ENCODE measurements at places on chromosomes 12 and 14. TPM values are rescaled to one million over a fixed set of nuclear protein-coding genes. Genes with fewer than 3 reads are reported as not detected.

Gene HOTAIR
- not detected for total RNA-seq

DNA sequence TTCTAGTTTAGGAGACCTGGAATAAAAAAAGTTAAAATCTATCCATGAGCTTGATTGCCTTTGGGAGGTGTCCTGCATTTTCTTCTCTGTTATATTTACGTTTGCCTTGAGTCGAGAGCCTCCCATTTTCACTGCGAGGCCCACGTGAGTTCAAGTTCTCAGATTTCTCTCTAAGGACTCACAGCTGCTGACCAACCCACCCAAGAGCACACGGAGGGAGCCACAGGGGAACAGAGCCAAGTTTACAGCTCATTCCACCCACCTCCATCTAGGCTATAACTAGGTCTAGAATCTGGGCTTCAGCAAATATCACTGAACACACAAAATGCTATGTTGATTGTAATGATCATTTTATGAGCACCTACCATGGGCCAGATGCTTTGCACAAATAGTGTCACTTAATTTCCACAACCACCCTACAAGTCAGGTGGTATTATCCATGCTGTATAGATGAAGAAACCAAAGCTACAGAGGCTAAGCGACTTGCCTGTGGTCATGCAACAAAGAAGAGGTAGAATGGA lies 16.7 kb downstream of the ALDH1L2 start:
- no peak for DNase-seq
- no peaks in the 10 kb centered on the region for H3K36me3 ChIP-seq
- H3K27ac ChIP-seq: no peak overlapping the region

Gene NDUFA9
- total RNA-seq: 122 TPM

DNA sequence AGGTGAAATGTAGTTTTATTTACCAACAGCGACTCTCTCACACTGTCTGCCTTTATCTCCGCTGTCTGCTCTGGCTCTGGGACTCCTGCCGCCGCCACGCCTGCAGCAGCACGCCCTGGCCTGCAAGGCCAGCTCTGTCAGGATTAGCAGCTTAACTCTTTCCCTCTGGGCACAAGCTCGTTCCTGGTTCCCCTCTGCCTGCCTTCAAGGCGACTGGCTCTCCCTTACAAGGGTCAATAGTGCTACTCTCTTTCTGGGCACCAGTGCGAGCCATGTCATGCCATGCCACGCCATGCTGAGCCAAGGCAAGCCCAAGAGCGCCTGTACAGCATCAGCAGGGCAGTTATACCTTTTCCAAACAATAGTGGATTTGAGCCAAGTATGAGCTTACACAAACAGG lies 3.6 kb upstream of the CLEC2B start:
- H3K4me3 ChIP-seq: no peak overlapping the region
- H3K36me3 ChIP-seq: peaks cover 1% of the 10 kb centered on the region
- H3K27ac ChIP-seq: no peak overlapping the region
- H3K27me3 ChIP-seq: no peaks in the 10 kb centered on the region
- DNase-seq: no peak

DNA sequence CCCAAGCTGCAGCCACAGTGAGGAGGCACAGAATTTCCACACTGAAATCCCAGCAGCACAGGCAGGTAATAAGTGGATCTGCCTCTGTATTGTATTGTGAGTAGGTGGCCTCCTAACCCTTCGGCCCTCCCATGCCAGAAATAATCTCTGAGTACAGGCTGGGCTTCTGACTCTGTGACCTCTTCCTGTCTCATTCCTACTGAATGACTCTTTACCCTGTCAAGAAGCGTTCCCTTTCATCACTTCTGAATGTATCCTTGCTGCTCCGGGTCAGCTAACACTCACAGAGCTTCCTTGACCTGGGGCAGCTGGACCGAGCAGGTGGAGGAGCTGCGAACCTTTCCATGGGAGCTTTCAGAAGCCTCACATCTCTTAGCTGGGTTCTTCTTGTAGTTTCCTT lies 119.6 kb downstream of the SLC8A3 start:
- peaks cover 4% of the 10 kb centered on the region for H3K27me3 ChIP-seq
- H3K4me3 ChIP-seq: no peak overlapping the region
- no peak overlapping the region for H3K27ac ChIP-seq
- no peaks in the 10 kb centered on the region for H3K4me1 ChIP-seq

DNA sequence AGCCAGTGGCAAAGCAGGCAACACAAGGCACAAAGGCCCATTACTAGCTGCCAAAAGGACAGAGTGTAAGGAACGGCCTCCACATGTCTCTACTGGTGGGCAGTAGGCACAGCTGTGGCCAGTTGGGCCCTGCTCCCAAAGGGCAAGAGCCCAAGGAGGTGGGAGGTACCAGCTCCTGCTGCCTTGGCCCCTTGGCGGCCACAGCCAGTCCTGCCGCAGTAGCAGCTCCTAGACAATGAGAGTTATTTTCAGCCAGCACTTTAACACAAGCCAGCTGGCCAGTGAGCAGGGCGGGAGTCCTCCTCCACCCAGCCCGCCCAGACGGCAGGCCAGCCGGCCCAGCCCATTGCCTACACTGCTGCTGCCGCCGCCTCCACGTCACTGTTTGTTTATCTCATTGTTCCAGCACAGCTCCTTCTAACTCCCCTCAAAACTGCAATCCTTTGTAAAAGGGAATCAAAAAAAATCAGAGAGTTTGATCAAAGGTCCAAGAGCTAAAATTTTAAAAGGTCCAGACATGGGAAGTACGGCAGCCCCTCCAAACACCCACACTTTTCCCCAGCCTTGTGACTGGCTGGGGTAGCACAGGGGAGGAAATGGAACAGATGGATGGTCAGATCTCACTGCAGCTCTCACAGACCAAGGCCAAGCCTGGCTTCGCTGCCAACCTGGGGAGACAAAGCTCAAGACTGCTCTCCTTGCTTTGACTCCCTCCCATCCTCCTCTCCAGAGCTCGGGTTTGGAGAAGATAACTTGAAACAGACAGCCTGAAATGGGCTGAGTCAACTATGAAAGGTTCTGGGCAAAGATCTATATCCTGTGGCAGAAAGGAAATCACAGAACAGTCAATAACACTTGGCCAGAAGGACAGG lies 33.5 kb downstream of the FMNL3 start:
- H3K36me3 ChIP-seq: peaks cover 3% of the 10 kb centered on the region
- no peaks in the 10 kb centered on the region for H3K27me3 ChIP-seq
- peak overlapping the region; percentile 97 for H3K27ac ChIP-seq
- peak overlapping the region; percentile 16 for H3K4me3 ChIP-seq

Gene TAS2R8
- total RNA-seq: not detected

DNA sequence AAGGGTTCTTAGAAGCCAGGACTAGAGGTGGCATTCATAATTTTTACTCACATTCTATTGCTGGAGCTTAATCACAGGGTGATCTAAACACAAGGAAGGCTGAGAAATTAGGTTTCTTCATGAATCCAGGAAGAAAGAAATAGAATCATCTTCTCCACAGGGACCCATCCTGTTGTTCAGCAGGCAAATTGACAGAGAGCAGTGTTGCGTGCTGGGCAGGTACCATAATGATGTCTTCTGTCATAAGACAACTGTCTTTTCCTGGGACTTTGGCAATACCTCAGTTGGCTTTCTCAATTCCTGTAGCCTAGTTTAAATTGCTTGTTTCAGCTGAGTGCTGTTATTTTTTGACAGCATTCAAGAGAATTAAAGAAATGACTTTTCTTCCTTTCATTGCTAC lies 468.0 kb upstream of the SYT1 start:
- no peak for DNase-seq
- H3K36me3 ChIP-seq: no peaks in the 10 kb centered on the region
- H3K4me1 ChIP-seq: no peaks in the 10 kb centered on the region
- H3K27me3 ChIP-seq: no peaks in the 10 kb centered on the region

DNA sequence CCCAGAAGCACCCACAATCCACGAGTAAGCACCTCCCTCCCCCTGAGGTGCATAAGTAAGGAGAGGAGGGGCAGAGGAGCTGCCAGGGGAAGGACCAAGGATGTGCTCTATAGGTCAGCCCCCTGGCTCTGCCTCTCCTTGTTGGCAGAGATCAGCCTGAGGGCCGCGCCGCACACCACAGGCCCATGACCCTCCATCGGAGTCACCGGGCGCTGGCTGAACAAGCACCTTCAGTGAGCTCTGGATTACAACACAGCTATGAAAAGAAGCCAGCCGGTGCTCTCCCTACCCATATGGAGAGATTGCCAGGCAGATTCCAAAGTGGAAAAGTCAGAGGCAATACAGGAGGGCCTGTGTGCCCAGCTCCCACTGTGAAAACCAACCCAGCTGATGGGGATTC lies 257.3 kb downstream of the GLT1D1 start:
- DNase-seq: no peak
- H3K27ac ChIP-seq: no peak overlapping the region
- no peak overlapping the region for H3K4me3 ChIP-seq
- H3K27me3 ChIP-seq: peaks cover 3% of the 10 kb centered on the region

DNA sequence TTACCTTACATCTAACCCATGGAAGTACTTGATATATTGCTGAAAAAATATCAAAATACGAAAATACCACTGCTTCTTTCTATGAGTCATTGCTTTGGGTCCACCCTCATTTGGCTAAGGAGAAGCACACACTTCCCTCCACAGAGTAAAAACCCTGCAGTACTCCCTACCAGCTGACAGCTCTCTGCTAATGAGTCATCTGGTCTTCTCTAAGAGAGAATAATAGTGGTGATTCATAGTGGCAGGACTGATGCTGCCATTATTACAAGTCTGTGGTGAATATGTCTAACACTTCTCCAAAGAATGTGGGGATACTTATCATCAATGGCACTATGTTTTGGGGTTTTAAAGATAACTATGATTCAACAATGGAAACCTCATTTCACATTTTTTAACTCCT lies 90.7 kb downstream of the PPFIA2 start:
- H3K27me3 ChIP-seq: peaks cover 2% of the 10 kb centered on the region
- H3K36me3 ChIP-seq: no peaks in the 10 kb centered on the region
- H3K4me3 ChIP-seq: no peak overlapping the region

DNA sequence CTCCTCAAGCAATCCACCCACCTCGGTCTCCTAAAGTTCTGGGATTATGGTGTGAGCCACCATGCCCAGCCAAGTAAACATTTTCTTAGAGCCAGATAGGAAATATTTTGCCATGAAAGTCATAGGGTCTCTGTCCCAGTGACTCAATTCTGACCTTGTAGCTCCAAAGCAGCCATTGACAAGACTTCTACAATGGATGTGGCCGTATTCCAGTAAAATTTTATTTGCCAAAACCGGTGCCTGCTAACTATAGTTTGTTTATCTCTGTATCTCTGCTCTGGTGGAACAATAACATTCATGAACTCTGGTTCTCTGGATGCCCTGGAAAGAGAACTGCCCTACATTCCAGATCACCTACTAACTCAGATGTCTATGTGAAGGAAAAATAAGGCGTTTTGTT lies 54.6 kb upstream of the USP44 start:
- H3K27ac ChIP-seq: no peak overlapping the region
- no peaks in the 10 kb centered on the region for H3K4me1 ChIP-seq
- DNase-seq: no peak
- H3K36me3 ChIP-seq: no peaks in the 10 kb centered on the region
- no peaks in the 10 kb centered on the region for H3K27me3 ChIP-seq
- no peak overlapping the region for H3K4me3 ChIP-seq

DNA sequence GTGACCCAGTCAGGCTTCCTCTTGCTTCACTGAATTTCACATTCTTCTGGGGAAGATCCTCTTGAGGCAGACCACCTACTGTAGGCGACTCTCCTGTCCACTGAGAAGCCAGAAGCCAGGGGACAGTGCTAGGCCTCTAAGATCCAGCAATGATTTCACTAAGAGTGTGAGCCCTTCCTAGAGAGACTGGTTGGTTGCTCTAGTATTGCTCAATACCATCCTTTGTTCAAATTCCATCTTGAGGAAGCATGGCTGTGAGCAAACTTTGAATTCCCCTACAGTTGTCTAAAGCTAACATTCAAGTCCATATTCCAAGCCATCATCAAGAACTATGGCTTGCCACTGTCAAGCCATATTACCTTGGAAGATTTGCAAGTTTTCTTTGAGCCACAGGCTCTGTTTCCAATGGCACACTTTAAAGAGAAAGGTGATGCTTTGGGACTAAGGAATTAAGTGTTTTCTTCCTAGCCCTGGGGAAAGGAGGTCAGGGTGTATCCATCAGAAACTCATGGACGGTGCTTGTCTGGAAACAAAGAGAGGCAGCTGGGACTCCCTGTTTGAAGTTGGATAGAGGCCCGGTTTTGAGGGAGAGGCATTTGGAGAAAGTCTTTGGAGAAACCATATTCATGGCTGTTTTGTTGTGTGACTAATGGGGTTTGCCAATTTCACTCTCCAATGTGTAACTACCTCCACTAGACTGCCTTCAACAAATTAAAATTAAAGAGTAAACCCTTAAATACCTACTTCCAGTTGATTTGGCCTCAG lies 1217.9 kb downstream of the VRK1 start:
- H3K27me3 ChIP-seq: no peaks in the 10 kb centered on the region
- no peak overlapping the region for H3K27ac ChIP-seq
- no peak for DNase-seq
- H3K4me1 ChIP-seq: peaks cover 70% of the 10 kb centered on the region
- H3K36me3 ChIP-seq: no peaks in the 10 kb centered on the region

DNA sequence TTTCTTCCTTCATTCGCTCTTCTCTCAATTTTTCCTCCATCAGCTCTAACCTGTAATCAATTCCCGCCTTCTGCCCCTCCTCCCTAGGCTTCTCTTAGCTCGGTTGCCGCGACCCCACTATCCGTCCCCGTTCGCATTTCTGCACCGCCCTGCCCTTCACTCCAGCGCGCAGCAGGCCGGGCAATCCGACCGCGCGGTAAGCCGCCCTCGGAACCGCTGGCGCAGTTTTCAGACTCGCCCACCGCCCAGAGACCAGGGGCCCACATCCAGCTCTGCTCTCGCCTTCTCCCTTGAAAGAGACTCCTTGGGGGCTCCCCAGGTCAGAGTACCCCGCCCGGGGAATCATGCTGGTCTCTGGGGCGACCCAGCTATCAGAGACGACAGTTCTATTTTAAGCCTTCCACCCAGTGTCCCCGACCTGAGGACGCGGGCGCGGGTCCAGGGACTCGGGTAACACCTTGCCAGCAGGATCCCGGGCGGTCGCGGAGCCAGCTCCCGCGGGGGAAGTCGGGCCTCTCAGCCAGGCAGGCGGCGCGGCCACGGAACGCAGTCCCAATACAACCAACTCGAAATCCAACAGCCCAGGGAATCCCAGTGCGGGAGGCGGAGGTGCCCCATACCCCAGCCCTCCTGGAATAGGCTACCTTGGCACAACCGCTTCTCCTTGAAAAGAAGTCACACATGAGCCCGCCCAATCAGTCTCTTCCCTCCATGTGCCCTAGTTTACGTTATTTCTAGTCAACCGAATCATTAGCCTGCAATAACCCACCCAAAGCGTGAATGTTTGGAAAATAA lies 5.7 kb upstream of the SLC38A4 start:
- H3K4me3 ChIP-seq: peak overlapping the region; percentile 24
- H3K27ac ChIP-seq: no peak overlapping the region
- no peaks in the 10 kb centered on the region for H3K36me3 ChIP-seq
- peaks cover 53% of the 10 kb centered on the region for H3K27me3 ChIP-seq

Gene MYO1A
- total RNA-seq: 2.1 TPM

All from activated CD8-positive, alpha-beta T cell treated with anti-CD3 and anti-CD28 coated beads for 36 hours (primary cell).